Cardiac atrium fibroblast (primary cell): ENCODE measurements at places on chromosomes 4 and X. TPM values are rescaled to one million over a fixed set of nuclear protein-coding genes. Genes with fewer than 3 reads are reported as not detected.

PAGE2B gene
- not detected in 2 replicates for total RNA-seq

HEPH gene
- 19.1 and 33.2 TPM in 2 replicates for total RNA-seq

P2RY4 gene
- total RNA-seq, result not detected in 2 replicates

CSAG3 gene
- total RNA-seq, result not detected in 2 replicates

SHOX gene
- total RNA-seq, result not detected in 2 replicates

BST1 gene
- 29.0 and 30.3 TPM in 2 replicates for total RNA-seq

DEFB131A gene
- total RNA-seq, result not detected in 2 replicates

ABHD18 gene
- total RNA-seq, result 3.2 and 4.2 TPM in 2 replicates

TLR7 gene
- total RNA-seq, result not detected in 2 replicates

STATH gene
- not detected in 2 replicates for total RNA-seq
